ENCODE measurements at places on chromosomes 11 and 22.

DNA sequence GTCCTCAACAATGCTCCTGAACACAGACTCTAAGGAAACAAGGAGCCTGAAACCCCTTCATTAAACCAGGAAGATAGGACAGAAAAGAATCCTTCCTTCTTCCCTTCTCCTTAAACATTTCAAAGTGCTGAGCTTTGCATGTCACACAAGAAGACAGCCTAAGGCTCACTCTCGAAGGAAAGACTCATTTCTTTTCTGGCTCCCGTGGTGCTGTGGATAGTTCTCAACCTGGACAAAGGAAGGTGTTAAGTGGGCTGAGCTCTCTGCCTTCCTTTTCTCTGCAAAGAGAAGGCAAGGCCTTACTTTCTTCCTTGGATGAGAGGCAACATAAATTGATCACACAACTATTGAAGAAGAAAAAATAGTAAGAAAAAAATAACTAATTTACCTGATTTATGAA, 452.4 kb upstream of the DDI1 start:
- no peak for DNase-seq

DNA sequence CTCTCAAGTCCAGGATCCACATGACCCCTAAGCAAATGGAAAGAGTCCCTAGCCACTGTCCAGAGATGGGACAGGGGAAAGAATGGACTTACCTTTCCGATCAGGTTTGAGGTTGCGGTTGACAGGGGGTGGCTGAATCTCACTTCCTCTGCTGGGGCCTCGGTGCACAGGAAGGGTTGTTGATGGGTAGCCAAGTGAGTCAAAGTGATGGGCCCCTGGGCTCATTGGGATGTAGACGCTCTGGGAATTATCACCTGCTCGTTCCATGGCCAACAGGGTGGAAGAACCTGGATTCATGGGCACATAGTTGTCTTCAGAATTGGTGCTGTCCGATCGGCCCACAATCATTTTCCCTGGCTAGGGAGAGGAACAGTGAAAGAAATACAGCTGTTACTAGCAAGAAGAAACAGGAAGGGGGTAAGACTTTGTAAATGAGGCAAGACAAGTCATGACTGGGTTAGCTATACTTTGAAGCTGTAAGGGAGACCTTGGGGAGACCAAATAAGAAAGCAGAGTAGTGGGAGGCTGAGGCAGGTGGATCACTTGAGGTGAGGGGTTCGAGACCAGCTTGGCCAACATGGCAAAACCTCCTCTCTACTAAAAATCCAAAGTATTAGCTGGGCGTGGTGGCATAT, 34.7 kb downstream of the USP35 start:
- no peak for DNase-seq

DNA sequence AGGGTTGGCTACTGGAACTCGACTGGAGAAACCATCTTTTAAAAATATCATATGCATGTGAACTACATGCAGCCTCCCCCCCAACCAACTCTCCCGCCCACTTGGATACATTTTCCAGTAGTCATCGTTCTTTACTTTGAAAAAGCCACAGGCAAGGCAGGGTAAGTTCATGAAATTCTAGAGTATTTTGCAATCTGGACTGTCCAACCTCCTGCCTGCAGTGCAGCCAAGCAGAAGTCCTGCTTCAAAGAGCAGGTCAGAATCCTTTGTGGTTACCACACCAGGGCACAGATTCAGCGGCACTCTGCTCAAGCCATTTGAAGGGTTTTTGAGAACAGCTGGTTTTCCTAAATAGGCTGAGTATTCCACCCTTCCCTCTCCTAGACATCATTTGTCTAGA, 12.1 kb downstream of the ELF5 start:
- no peak for DNase-seq

GRCh38 chr11:111307472-111308108, 9.2 kb downstream of the POU2AF3 start:
- no peak for DNase-seq

GRCh38 chr11:17933708-17934107, 79.1 kb downstream of the SERGEF start:
- DNase-seq = no peak

GRCh38 chr22:31504282-31504681, 7.9 kb downstream of the SFI1 start:
- DNase-seq = no peak

- DNase-seq = no peak
Observed at GRCh38 chr11:128965485-128965884, 22.8 kb upstream of the TP53AIP1 start.

- no peak for DNase-seq
Observed at GRCh38 chr11:1752907-1753228, 2.5 kb upstream of the IFITM10 start.

GRCh38 chr11:114171257-114172054, 111.9 kb downstream of the ZBTB16 start:
- DNase-seq = no peak

- no peak for DNase-seq
Observed at GRCh38 chr22:31332010-31332409, 14.1 kb downstream of the PATZ1 start.

GRCh38 chr22:50531546-50531961, 1.7 kb upstream of the TYMP start:
- no peak for DNase-seq

- no peak for DNase-seq
Observed at GRCh38 chr11:124841201-124841600, 24.0 kb upstream of the ROBO3 start.

GRCh38 chr11:134033696-134034491, 35.0 kb upstream of the JAM3 start:
- no peak for DNase-seq

- no peak for DNase-seq
Observed at GRCh38 chr11:45205978-45206377, 59.5 kb downstream of the PRDM11 start.

DNA sequence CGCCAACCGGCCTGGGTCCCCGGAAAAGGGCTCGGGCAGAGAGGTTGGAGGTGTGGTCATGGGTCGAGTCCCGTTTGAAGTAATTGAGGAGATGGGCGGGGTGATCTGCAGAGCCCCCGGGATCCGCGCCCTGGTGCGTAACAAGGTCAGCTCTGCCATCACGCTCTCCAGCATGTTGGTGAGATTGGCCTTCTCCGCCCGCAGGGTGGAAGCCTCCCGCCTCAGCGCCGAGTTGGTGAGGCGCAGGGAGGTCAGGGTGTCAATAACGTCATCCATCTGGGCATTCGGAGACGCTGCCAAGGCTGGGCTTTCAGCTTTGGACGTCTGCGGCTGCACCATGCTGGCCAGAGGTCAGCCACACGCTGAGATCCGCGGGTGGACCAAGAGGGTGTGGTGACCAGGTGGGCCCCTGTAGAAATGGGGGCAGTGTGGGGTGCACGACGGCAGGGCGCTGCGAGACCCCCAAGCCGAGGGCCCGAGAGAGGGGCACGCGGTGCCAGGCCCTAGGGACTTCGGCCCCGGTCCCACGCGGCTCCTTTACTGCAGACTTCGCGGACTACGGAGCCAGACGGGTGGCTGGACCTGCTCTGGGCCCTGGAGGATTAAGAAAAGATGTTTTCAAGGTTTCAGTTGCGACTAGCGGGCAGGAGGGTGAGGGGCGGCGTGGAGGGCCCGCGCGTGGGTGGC, 672 bp downstream of the RTL6 start:
- no peak for DNase-seq

DNA sequence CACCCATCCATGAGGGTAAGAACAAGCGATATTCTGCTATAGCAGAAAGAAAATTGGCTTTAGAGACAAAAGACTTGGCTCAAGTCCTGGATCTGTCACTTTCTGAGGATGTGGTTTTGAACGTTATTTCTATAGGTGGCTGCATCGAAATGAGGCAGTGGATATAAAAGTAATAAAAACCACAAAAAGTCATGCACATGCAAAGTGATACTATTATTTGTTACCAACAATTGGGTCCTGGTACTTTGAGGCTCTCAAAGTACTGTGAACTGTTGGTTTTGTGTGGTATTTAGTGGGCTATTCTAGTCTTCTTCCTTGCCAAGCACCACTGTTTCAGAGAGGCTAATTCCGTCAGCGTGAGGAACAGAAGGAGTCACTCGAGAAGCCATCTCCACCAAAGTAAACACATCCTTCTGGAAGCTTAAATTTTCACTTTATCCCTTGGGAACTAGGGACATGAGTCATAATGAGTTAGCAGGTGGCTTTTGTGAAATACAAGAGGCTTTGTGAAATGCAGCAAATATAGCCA, 13.1 kb downstream of the UBASH3B start:
- DNase-seq = no peak

GRCh38 chr11:6200975-6201374, 2.0 kb downstream of the OR52W1 start:
- no peak for DNase-seq

- DNase-seq = no peak
Observed at GRCh38 chr11:12120031-12121008, 9.9 kb downstream of the MICAL2 start.

DNA sequence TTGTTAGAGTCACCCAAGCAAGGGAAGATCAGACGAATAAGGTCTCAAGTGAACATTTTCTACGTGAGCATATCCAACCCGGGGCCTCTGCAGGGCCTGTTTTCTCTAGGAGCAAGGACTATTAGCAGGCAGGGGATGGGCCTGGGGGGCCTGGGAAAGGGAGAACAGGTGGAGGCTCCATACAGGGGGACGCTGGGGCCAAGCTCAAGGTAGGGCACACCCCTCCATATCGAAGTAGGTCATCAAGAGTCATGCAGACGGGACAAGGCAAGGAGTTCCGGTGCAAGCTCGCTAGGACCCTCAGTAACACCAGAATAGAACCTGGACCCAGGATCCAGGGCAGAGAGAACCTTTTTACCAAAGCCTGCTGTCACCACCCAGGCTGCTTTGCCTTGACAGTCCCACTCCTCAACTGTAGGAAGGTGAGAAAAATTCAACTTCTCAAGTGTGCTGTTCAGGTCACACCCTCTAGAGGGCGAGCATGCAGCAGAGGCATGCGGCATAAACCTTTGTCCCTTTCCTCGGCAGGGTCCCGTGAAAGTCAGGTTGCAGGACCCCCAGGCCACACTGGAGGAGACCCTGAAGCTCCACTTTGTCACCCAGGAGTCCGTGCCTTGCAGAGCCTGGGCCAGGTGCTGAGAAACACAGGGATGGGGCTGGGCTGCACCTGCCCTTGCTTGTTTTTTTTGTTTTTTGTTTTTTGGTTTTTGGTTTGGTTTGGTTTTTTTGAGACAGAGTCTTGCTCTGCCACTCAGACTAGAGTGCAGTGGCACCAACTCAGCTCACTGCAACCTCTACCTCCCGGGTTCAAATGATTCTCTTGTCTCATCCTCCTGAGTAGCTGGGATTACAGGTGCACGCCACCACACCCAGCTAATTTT, 8.6 kb upstream of the APOBEC3B start:
- no peak for DNase-seq

DNA sequence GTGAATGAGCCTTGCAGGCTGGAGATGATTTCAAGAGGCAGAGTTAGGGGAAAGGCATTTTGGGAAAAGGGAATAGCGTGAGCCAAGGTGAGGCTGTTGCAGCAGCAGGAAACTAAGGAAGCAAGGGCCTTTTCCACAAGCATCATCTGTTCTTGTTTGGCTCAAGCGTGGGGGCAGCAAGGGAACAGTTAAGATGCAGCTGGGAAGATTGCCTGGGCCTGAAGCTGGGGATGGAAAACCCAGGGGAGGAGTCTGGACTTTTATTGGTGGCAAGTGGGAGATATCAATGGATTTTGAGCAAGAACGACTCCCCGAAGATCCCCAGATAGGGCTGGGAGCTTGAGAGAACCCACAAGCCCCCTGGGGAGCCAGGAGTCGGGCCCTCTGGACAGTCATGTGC, 27.3 kb upstream of the PICK1 start:
- no peak for DNase-seq

GRCh38 chr11:61742391-61742790, 10.0 kb upstream of the MYRF start:
- no peak for DNase-seq

- no peak for DNase-seq
Observed at GRCh38 chr11:3036419-3036818, 20.8 kb downstream of the CARS1 start.

GRCh38 chr11:35517481-35517880, 7.9 kb downstream of the PAMR1 start:
- no peak for DNase-seq

GRCh38 chr11:69745201-69745600, 29.9 kb downstream of the FGF4 start:
- no peak for DNase-seq

DNA sequence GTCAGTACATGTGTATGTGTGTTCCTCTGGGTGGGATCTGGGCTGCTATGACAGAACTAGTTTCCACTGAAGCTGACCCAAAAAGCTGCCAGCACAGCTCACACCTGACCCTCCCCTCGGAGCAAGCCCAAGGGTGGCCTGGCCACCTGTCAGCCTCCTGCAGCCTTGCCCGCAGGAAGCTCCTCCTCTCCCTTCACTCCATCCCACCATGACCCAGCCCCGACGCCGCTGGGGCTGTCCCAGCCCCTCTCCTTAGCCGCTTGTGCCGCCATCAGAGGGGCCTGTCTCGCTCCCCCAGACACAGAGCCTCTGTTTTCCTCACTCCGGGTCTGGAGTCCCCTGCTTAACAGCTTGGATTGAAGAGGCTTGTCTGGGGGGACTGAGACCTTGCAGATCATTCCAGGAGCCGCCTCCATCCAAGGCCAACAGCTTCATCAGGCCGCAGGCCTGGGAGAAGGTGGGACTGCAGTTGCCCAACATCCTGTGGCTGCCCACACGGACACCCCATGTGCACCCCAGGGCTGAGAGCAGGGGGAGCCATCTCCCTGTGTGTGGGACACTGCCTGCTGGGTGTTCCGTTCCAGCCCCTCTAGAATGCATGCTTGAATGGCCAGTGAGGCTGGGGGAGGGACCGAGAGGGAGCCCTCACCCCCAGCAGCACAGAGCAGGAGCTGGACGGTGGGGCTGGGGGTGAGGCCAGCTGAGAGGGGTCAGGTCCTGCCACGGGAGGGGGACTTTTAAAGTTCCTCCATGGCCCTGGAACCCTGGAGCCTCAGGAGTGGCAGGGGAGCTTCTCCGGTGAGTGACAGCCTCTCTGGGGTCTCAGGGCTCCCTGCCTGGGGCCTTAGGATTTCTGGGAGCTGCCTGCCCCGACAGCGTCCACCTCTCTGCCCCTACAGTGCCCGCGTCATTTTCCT, 696 bp downstream of the MRGPRF start:
- no peak for DNase-seq

Data from left renal pelvis (tissue), 4 donors.